Kidney tubule cell (primary cell): ENCODE measurements at places on chromosomes 5 and 9.

- no peak for DNase-seq
Observed at GRCh38 chr5:1152771-1153282, 41.0 kb upstream of the SLC12A7 start.

- DNase-seq: no peak
Observed at GRCh38 chr5:181118369-181118768, 12.6 kb downstream of the OR2V1 start.

DNA sequence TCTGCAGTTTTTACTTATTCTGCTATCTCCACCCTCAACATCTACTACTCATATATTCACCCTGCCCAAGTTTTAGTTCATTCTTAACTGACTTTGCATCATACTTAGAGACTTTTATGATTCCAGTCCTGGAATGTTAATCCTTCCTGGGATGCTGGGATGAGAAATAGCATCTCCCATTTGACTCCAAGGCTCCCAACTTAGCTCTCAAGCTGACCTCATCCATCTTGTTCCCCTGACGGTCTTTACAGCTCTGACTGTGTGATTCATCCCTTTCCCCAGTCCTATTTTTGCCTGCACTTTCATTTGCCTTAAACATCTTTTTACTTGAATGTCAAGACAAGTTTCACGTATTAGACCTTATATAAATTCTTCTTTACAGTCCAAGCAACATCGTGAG is 297.8 kb downstream of the EPB41L4A start:
- no peak for DNase-seq

DNA sequence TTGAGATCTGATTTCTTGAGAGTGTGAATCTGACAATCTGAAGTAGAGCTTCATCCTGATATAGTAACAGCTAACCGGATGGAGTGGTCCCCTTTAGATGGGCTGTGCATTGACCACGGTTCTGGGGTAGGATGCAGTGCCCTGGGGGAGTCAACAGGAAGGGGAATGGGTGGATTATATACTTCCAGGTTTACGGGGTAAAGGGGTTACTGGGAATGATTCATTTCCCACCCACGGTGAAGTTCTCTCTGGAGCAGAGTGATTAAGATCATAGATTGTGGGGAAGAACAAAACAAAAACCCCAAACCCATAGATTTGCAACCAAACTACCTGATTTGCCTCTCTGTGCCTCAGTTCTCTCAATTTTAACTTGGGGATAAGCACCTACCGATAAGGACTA is 1.5 kb upstream of the B4GALT7 start:
- no peak for DNase-seq

DNA sequence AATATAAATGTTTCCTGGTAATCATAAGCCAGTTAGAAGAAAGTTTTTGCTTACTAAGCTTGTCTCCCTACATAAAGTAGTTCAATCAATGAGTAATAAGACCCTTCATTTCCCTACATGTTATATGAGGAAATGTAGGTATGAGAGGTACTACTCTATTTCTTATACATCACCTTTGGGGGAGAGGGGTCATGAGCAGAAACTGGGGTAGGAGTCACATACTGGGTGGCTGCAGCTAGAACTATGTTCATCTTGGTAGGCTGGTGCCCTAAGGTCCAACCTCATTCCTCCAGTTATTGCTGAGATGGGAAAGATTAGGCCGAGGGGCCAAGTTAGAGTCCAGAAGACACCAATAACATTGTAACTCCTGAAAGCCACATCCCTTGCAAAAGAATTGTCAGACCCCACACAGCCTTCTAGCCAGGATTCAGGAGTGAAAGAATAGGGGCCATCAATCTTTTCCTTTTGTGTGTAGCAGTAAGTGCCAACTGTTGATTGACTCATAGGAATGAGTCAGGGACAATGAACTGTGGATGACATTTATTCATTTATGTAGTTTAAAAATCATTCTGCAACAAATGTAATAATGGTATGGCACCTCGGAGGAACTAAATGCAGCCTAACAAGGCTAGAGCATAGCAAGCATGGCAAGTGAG is 21.6 kb upstream of the SREK1 start:
- peak; percentile 49 for DNase-seq

- DNase-seq: peak; percentile 44
Observed at GRCh38 chr9:83981126-83981871, 694 bp downstream of the RMI1 start.

- no peak for DNase-seq
Observed at GRCh38 chr9:91820949-91821880, 128.8 kb downstream of the ROR2 start.

DNA sequence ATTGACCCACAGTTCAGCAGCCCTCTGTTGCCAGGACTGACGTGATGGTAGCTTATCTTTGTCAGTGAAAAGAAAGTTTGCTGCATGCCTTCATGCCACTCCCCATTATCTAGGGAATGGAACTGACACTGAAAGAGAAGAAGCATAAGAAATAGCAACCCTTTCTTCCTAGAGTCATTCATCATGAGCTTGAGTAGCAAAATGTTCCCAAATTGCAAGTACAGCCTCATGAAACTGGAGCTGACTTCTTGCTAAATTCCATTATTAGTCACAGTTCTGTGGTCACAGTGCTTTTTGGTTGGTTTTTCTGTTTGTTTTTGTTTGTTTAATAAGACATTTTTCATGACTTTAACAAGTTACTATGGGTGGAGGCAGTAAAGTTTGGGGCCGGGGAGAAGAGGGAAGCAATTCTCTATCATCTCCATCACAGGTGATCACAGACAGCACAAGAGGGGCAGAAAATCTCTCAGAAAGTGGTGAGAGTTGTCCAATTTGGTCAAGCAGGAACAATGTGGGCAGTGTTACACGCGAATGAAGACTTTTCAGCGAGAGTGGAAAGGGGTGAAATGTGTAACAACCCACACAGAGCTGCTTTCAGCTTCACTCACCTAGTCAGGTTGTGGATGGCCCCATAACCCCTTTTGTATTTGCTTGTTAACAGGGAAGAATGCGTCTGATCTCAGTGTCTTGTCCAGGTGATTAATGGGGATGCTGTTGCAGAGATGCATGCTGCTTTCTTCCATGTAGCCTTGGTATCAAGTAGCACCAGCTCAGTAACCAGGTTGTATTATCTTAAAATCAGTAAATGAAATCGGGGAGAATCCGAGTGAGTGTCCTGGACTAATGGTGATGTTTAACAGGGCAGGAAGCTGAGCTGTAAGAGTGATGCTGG is 440.4 kb downstream of the DMRT2 start:
- DNase-seq: no peak

DNA sequence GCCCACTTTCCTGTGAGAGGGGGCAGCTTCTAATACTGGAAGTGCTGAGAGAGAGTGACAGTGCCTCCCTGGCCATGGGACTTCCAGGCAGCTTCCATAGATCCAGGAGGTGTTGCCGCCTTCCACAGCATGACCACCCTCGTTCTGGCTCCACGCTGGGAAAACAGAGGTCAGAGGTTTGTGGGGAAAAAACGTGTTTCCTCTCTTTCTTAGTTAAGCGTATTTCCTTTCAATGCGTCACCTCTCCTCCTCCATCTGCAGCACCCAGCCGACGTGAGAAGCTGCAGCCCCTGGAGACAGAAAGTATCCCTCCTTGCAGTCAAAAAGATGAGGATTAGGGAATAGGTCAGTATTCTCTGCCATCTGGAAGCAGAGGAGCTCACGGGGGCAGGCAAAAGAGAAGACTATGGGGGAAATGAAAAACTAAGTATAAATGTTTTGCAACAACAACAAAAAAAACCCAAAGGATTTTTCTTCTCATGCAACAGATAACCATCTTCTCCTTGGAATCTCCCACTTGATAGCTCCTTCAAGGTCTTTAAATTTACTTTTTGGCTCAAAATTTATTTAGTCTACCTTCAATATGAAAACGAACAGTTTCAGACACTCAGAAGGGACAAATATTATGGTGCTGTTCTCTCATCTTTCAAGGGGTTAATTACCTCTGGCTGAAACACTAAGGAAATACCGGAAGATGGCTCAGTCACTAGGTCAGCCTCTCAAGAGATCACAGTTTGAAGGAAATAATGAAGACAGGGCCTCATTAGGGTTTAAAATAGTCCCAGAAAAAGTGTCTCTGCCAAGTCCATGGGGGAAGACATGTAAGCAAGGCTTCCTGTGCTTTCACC is 38.0 kb downstream of the MTMR12 start:
- DNase-seq: no peak

- peak; percentile 24 for DNase-seq
Observed at GRCh38 chr5:138974227-138975063, 99.3 kb upstream of the LRRTM2 start.

DNA sequence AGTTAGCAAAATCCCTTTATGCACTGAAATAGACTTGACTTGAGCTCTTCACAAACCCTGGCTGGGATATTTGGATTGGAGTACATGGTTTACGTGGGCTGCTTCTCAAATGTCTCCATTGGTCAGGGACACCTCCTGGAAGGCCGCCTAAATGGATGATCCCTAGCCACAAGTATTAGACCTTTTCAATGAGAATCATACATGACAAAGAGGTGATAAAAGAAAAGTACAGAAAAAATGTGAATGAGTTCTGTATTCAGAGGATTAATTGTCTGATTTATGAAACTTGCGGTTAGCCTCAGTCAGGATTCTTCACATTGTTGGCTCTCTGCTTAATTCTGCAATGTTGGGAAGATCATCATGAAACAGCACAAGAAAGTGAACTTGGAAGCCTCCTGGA is 752.8 kb upstream of the ADAMTS16 start:
- peak; percentile 13 for DNase-seq

DNA sequence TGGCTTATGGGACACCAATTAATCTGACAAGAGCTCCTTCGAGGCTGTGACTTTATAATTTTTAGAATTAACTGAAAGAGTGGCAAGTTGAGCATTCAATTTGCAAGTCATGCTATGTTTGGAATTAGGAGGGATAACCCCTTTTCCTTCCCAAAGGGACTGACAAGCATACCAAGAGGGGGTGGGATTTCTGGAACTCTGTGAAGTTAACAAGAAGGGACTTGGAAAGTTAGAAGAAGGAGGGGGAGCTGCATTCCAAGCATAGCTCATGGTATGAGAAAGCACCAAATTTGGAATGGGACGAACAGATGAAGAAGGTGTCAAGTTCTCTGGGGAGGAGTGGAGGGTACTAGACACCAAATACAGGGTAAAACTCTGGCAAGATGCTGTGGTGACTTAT is 8.9 kb upstream of the PALM2AKAP2 start:
- peak; percentile 31 for DNase-seq

DNA sequence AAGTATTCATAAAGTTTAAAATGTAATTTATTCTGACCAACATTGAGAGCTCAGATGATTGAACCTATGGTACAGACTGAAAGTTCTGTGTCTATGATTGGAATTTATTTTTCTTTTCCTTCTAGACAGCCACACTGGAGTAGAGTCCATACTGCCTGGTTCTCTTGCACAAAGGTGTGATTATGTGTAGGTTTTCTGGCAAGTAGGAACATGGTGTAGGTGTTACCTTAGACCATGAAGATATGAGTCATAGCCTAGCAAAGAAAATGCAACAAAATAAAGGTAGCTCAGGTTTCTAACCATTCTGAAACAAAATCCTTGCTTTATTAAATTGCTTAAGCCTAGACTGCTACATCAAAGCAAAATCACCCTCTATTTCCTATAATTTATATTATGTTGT is 143.4 kb downstream of the CDH12 start:
- DNase-seq: no peak

GRCh38 chr9:8760000-8760767 is 960.6 kb upstream of the DMAC1 start:
- no peak for DNase-seq

DNA sequence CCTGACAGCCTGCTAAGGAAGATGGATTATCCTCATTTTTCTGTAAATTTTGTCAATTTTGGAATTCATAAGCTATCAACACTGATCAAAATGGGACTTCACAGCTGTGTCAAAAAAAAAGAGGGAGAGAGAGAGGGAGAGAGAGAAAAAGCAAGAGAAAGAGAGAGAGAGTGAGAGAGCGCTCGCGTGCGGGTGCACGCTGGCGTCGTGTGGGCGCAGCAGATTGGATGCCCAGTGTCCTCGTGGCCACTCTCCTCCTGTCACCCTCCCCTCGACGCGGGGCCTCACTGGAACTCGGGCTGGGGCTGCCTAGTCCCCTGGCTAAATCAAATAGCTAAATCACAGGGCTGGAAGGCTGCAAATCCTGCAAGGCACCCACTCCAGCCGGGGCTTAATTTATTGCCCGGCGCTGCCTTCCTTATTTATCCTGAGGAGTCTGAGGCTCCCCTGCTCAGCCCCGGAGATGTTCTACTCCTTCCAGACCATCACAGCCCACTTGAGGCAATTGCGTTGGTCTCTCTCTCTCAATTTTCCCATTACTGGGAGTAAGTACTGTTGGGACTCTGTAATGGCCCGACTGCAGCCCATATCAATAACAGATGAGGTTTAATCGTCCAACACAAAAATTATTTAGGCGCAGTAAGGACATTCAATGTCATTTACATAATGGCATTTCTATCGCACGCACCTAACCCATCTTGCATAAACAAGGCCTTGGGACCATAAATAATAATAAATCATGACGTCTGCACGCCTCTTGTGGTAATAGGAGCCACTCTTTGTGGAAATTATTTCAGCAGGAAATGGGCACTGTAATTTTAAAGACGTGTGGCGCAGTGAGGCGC is 94.2 kb downstream of the PAX5 start:
- DNase-seq: no peak
